Cardiac septum (tissue), 1 donor: ENCODE measurements at places on chromosomes 2 and 18. TPM values are rescaled to one million over a fixed set of nuclear protein-coding genes. Genes with fewer than 3 reads are reported as not detected.

Gene NABP1
- total RNA-seq, result 6.6 TPM

Gene RHOB
- total RNA-seq, result 98.4 TPM

Gene FSHR
- not detected for total RNA-seq

Gene KIAA2012
- not detected for total RNA-seq

DNA sequence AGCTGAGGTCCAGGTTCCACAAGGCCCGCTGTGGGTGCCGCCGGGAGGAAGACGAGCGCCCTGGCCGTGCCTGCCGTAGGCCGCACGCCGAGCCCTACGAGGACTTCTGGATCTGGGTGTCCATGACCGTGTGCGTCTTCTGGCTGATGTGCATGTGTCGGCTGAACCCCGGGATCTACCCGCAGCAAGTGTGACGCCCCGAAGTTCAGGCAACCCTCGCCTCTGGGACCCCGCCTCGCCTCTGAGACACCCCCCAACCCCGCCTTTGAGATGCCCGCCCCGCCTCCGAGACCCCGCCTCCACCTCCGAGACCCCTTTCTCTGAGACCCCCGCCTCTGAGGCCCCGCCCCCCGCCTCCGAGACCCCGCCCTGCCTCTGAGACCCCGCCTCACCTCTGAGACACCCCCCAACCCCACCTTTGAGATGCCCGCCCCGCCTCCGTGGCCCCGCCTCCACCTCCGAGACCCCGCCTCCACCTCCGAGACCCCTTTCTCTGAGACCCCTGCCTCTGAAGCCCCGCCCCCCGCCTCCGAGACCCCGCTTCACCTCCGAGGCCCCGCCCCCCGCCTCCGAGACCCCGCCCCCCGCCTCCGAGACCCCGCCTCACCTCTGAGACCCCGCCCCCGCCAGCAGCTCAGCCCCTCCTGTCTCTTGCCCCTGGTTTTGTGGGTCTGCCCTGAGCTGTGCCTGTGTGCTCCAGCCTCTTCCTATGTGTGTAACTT is 3.7 kb downstream of the RTP5 start:
- DNase-seq, result no peak

DNA sequence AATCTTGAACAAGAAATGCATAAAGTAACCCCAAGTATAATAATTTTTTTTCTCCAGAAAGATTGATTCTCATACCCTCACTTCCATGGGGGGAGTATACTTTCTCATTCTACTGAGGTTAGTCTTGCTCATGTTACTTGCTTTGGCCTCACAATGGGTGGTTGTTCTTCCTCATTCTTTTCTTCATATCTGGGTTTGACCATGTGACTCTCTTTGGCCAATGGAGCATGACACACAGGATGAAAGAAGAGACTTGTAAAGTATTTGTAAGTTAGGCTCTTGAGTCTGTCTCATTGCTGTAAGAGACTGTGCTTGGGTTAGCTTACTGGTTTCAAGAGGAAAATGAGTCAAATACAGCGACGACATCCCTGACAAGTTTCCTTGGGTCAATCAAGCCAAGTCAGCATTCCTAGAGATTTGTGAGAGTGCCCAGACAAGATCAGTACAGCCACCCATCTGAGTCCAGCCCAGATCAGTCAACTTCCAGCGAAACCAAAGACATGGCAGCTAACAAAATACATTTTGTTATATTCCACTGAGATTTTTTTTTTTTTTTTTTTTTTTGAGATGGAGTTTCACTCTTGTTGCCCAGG is 970.2 kb downstream of the BCL11A start:
- DNase-seq, result no peak

DNA sequence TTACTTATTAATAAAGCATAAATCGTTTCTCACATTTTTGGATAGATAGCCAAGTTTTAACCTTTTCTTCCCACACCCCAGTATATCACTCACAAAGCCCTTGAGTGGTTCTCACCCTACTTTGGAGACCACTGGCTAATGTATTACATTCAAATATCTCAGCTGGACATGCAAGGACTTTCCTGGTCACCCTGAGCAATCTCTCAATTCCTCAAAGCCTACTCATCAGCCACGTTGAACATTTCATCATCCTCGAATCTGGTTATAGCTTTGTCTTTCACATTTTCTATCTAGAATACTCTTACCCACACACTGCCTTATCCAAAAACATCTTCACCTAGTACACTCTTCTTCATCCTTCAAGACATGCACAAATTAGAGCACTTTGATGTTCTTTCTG is 71.1 kb upstream of the MAPRE2 start:
- no peak for DNase-seq

DNA sequence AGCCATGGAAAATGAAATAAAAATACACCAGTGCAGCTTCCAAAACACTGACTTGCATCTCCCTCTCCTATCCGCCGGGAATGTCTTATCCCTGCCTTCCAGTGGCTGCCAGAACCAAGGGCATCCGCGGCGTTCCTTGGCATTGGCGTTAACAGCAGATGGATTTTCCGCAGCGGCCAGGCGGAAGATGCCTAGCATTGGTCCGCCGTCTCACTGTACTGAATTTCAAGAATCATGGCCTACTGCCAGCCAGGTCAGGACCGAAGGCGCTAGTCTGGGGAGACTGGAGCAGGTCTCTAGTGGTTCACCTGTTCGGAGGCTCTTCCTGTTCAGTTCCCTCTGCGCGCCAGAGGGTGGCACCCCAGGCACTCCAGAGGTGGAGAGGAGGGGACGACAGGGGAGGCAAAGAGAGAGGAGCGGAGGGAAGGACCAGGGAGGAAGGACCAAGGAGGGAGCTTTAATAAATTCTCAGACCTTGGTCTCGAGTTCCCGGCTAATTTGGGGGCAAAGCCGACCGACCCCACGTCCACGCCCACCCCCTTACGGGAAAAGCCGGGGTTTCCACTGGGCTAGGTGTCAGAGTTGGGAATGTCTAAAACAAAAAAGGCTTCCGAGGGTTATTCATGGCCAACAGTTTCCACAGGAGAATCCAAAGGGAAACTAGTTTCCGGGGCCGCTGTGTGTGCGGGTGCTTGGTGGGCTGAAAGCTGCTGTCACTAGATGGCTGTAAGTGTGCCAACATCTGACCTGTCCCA is 3.7 kb upstream of the BCL2L11 start:
- DNase-seq, result peak; percentile 82

- no peak for DNase-seq
Measured at GRCh38 chr18:12606592-12607315, 51.2 kb downstream of the SPIRE1 start.

GRCh38 chr2:187338679-187339121 is 109.4 kb downstream of the CALCRL start:
- no peak for DNase-seq

GRCh38 chr2:229199267-229199666 is 71.8 kb downstream of the PID1 start:
- no peak for DNase-seq

DNA sequence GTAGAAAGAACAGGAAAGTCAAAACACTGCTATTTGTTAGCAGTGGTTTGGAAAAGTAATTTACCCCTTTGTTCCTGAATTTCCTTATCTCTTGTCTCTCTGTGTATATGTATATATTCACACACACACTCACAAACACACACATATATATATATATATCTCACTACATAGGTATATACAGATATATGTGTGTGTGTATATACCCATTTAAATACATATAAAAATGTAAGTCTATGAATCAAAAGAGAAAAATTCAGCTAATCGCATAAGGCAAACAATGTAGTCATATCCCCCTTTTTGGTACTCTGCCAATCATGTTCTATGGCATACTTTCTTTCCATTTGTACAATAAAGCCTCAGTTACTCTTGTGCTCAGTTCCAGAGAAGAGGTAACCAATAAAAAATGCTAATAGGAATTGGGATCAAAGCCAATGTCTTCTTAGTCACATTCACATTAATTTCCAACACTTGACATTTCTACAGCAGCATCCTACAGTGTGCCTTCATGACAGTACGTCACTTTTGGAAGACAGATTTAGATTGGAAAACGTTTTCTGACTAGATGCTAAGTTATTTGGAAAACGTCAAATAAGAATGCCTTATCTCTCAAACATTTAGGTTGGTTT is 94.6 kb downstream of the MC4R start:
- no peak for DNase-seq

GRCh38 chr18:47815486-47816270 is 114.8 kb downstream of the SMAD2 start:
- no peak for DNase-seq

DNA sequence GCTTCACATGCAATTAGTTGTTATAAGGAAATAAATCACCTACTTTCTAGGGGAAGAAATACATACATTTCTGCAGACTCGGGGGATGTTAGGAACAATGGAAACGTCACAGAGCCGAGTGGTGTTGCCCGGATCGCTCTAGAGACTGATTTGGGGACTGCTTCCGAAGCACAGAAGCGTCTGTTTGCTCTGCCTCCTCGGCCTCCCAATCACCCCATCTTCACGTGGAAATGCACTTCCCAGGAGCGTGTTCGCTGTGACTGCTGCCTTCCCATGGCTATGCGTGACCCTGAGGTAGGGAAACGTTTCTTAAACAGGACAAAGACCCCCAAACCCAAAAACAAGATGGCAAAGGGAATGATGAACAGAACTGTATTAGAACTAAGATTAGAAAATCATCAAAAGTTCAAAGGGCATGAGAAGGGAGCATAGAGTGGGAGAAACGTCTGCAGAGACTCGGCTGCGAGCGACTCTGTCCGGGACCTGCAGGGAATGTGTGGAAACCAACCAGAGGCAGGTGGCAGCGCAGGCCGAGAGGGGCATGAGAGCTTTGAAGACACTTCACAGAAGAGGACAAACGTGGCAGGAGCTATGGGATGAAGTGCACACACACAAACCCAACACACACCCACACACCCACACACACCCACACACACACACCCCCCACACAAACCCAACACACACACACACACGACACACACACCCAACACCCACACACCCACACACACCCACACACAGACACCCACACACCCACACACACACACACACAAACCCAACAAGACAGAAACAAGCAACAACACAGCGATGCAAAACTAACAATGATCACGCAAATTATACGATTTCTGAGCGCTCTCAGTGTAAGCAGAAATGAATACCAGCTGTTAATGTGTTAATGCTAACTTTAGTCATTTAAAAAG is 41.3 kb downstream of the RTP5 start:
- DNase-seq, result peak; percentile 39

GRCh38 chr18:79873449-79874110 is 75.8 kb downstream of the KCNG2 start:
- peak; percentile 70 for DNase-seq

- DNase-seq, result no peak
Measured at GRCh38 chr2:186544255-186544675, 45.6 kb upstream of the ITGAV start.

DNA sequence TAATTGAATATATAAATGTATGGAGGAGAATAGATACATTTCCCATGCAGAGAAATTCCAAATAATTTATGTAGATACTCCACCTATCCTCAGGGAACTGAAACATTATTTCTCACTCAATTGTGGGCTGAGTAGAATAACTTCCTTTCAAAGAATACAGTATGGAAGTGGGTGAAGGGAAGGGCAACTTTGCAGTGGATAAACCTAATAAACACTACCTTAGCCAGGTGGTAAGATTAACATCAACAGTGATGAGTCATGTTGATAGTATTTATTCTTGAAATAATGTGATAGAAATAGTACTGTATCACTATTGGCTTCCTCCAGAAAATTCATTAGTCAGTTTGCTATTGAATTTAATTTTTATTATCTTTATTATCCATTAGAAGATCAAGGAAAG is 716.4 kb upstream of the CHAC2 start:
- no peak for DNase-seq

DNA sequence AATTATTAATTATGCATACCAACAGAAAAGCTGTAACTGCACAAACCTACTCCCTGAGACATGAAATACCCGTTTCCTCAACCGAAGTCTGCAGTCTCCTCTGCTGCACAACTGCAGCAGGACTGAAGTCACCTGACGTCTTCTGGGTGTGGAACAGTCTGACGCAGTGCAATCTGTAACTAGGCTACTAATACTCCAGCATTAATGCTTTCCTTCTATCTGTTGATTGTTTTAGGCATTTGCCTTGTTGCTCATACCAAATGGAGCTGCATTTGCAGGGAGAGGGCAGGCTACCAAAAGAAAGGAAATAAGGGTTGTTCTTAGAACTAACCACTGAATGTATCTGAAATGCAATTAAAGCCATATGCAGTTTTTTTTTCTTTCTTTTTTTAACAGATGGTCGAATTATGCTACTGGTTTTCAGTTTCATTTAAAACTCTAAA is 40.1 kb downstream of the RTN4 start:
- DNase-seq, result no peak

DNA sequence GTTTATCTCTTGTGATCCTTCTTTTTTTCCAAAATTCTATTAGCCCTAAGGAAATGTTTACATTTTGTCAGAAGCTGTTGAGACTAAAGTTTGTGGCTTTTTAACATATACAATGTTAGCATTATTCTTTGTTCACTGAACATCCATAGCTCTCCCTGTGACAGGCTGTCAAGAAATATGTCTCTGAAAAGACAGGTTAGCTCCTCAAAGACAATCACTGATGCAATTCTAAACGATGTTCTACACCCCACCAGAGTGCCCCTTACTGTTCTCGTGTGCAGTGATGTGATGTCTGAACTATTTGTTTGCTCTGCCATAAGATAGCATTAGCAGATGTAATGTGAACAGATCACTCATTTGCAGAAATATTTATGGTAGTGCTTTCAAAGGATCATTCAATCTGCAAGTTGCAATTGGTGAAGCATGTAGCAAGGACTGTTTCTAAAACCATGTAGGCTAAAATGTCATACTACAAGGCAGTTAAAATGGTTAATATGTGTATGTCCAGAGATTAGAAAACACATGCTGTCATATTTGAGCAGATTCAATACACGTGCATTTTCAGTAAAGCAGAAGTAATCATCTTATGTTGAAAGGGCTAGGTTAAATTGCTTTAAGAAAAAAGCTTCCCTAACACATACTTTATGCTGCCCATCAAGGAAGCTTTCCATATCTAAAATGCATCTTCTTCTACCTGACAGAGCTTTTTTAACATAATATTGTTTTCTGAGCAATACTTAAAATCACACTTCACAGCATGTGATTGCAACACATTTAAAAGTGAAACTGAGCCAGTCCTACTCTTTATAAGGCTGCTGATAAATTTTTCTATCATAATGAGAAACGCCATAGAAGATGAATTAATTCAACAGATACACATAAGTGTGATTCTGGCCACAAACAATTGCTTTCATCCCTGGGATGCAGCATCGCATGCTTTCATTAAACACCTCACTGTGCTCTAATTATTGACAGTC is 285.7 kb upstream of the UBE2E3 start:
- DNase-seq, result no peak

DNA sequence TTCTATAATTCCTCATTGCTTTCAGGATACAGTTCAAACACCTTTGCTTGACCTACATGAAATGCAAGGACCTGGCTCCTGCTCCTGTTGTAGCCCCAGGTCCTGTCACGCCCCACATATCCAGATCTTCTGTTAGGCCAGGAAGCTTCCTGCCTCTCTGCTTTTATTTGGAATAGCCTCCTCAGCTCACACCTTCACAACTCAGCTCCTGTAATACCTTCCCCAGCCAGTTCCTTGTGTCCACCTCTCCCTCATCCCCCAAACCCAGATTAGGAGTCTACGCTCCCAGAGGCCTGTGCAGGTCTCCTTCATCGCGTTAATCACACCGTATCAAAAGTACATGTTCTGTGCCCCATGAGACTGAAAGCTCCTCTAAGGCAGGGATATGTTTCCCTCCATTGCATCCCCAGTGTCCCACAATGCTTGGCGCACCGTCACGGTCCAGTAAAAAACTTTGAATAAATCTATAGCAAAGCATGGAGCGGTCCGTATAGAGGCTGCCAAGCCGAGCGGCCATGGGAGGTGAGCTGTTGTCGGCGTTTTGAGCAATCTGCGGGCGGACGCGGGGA is 371 bp downstream of the MDH1B start:
- no peak for DNase-seq
